Urinary bladder (tissue), 4 donors: ENCODE measurements at places on chromosomes 4 and X. TPM values are rescaled to one million over a fixed set of nuclear protein-coding genes. Genes with fewer than 3 reads are reported as not detected.

Gene HMX1
- total RNA-seq: 0.26 TPM

Gene GABRQ
- 1.5 TPM for total RNA-seq

Gene HOPX
- 45.9 TPM for total RNA-seq

Gene NHSL2
- total RNA-seq: 14.4 TPM

Gene CT83
- total RNA-seq: not detected

Gene FAM114A1
- 186 TPM for total RNA-seq

Gene GLUD2
- total RNA-seq: 3.3 TPM

Gene UGT2B10
- total RNA-seq: not detected

Gene AREG
- 1.8 TPM for total RNA-seq

Gene ABCG2
- total RNA-seq: 22.9 TPM

Gene SLC25A6
- 125 TPM for total RNA-seq

Gene SEC24D
- total RNA-seq: 148 TPM

Gene MCF2
- total RNA-seq: 0.26 TPM

Gene SUPT20HL1
- total RNA-seq: 0.16 TPM

Gene EXOC1L
- not detected for total RNA-seq

Gene MGAT4D
- total RNA-seq: not detected

Gene RGN
- total RNA-seq: 4.8 TPM

Gene RBM46
- total RNA-seq: not detected

Gene SLC26A1
- total RNA-seq: 0.05 TPM

Gene POU3F4
- not detected for total RNA-seq
